AG09309 (cell line): ENCODE measurements at places on chromosomes 1 and 21.

GRCh38 chr1:201447903-201448871 is 20.8 kb downstream of the PHLDA3 start:
- no peak for DNase-seq

- no peak for DNase-seq
Measured at GRCh38 chr1:4424254-4424653, 230.2 kb upstream of the AJAP1 start.

GRCh38 chr1:64173336-64173940 is 30.0 kb upstream of the UBE2U start:
- no peak for DNase-seq

- DNase-seq, result no peak
Measured at GRCh38 chr1:7483634-7484383, 287.3 kb upstream of the VAMP3 start.

GRCh38 chr1:21668232-21668950 is 766 bp downstream of the RAP1GAP start:
- no peak for DNase-seq

DNA sequence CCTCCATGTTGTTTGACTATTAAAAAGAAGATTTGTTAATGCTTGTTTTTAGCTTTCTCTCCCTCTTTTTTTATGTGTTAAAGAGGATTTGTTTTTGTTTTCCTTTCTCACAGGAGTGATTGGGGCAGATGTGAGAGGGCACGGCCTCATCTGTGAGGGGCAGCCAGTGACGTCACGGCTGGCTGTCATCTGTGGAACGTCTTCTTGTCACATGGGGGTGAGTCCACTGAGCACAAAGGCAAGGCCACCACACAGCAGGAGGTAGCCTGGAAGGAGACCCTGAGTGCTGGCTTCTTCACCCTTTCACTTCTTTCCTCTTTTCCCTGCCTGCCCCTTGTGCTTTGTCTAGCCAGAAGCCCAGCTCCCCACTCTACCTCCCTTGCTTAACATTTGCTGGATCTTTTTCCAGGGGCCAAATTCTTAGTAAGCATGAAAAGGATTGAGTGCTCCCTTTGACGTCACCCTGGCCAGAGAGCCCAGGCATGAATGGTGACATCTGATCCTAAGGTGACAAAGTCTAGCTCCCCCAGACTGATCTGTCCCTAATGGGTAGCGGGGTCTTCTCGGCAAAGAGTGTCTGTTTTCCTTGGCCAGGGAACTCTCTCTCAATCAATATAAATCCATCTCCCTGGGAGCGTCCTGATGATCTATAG is 257.2 kb downstream of the FGGY start:
- DNase-seq, result no peak

GRCh38 chr1:93907718-93908117 is 1.5 kb downstream of the GCLM start:
- peak; percentile 16 for DNase-seq

GRCh38 chr1:110952031-110952430 is 11.7 kb downstream of the LRIF1 start:
- DNase-seq, result no peak

DNA sequence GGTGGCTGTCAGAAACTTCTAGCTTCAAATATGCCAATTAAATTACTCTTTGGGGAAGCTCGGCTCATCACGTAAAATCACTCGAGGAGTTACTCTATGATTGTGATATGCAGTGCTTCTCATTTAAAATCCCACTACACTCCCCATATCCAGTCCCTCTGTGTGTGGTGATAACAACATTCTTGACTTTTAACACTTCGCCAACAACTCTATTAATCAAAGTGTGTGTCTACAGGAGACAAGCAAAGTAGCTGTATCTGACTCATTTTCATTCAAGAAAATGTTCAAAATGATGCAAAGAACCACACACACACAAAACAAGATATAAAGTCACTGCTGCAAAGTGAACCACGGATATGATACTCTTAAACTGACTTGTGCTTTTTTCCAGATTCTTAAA is 341.3 kb downstream of the DSCAM start:
- DNase-seq, result no peak

- DNase-seq, result peak; percentile 95
Measured at GRCh38 chr1:206503591-206504362, 3.6 kb upstream of the RASSF5 start.

- DNase-seq, result no peak
Measured at GRCh38 chr1:222768592-222768991, 31.6 kb downstream of the FAM177B start.

GRCh38 chr1:169527451-169528214 is 41.9 kb upstream of the SLC19A2 start:
- no peak for DNase-seq

DNA sequence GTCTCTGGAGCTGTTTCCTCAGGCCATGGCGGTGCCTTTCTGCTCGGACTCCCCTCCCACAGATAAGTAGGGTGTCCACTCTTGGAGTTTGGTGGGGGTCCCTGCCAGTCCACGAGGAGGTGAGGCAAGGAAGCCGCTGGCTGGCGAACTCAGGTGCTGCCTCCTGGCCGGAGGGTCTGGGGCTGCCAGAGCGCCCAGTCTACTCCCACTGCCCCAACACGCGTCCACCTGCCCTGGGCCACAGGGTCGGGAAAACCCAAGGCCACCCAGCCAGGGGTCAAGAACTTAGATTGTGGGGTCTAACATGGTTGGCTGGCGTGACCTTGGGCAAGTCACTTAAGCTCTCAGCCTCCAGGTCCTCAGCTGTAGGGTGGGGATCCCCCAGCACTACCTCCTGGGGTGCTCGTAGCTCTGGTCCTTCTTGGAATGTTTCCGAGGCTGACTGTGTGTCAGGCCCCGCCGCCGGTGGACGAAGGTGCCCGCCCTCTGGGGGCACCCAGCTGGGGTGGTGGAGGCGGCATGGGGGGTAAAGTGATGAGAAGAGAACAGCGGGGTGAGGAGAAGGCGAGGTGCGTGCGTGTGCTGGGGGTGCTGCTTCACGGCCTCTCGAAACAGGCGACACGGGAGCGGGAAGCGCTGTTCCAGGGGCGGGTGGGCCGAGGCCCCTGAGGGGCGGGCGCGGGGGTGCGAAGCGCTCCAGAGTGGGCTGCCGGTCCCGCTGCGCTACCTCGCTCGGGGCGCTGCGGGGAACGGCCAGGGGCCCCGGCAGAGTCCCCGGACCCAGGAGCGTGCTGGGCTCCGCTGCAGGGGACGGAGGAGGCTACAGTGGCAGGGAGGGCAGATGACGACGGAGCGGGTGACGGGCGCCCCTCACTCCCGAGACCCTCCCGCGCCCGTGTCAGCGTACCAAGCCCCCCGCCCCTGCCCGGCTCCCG is 1.2 kb downstream of the SH2D5 start:
- DNase-seq, result no peak

DNA sequence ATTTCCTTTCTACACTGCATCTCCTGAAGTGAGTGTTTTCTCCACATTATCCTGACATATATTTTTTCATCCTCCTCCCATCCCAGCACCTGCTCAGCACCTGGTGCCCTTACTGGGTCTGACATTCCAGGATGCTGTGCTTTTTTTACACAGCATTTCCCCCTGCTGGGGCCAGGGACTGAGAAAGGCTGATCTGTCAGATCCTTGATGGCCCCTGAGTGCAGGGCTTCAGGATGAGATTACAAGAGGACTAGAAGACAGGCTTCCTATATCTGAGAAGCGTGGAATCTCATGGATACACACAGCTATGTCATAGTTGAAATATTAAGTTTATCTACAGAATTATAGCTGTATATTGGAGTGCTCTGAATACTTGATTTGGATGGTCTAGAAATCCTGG is 24.4 kb downstream of the RCAN1 start:
- DNase-seq, result no peak

GRCh38 chr1:248155927-248156326 is 11.0 kb downstream of the OR2M5 start:
- no peak for DNase-seq
